NCI-H1436 (cell line): ENCODE measurements at places on chromosomes 11 and 22.

DNA sequence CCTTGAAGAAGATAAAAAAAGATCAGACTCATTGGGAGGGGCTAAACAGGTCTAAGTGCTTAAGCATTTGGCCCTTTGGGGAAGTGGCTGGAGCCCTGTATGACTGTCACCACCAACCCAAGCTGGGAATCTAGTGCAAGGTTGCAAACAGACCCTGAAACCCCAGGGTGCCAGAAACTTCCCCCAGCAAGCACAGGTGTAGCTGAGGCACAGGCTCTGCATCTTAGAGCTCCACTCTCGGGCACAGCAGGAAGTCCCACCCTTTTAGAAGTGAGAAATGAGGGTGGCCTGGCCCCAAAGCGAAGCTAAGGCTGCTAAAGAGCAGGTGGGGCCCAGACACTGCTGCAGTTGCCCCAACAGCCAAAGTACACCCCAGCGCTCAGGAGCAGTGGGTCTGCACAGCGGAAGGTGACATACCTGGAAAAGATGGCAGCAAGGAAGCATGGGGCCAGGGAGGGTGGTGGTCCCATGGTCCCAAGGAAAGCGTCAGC, 5.8 kb upstream of the KDM2A start:
- no peak for DNase-seq

DNA sequence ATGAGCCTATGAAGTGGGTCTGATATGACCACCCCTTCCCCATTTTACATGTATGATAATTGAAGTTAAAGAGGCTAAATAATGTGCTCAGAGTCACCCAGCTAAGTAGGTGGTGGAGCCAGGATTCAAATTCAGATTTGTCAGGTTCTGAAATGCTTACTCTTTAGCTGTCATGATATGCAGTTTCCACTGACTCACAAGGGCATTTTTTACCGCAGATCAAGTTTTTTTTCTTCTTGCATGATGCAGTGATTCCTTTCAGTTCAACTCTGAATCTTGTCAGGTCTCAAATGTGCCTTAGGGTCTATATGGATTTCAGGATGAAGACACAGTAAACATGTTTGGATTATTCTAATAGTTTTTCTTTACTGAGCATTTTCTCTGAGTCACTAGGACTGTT, 12.6 kb upstream of the TRIM44 start:
- DNase-seq, result no peak

DNA sequence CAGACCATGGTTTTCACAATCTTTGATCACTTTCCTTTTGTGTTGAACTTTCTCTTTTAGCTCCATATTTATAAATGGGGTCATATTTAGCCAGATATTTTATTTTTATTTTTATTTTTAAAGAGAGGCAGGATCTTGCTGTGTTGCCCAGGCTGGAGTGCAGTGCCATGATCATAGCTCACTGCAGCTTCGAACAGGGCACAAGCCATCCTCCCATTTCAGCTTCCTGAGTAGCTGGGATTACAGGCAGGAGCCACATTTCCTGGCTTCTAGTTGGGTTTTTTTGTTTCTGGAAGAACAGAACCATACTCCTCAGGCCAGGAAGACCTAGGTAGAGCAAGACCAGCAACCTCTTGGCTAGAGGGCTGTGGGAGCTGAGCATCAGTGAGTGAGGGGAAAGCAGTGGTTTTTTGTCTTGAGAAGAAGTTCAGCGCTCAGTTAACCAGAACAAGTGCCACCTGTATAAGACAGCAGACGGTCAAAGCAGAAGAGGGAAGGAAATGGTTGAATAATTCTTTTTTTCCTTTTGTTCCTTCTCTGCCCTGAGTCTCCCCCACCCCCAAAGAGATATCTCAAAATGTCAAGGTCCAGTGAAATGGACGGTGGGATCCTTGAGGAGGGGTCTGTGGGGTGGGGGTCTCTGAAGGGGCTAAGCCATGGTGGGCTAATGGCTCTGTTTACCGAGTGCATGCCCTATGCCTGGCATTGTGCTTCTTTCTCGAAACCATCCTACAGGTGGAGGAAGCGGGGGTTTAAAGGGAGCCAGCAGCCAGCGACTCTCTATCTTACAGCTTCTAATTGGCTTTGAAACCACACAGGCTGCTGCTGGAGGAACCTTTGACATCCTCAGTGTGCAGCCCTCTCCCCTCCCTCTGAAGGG, 63.0 kb downstream of the PTPRJ start:
- DNase-seq, result no peak

DNA sequence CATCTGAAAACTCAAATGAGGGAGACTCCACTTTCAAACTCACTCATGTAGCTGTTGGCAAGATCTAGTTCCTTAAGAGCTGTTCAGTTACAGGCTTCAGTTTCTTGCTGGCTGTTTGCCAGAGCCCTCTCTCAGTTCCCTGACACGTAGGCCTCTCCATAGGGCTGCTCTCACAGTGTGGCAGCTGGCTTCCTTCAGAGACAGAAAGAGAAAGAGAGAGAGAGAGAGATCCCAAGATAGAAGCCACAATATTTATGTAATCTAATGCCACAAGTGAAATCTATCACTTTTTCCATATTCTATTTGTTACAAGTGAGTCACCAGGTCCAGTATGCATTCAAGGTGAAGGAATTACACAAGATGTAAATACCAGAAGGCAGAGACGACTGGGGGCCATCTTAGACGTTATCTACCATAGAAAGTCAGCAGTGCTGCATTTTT, 168.8 kb downstream of the RCN1 start:
- DNase-seq, result no peak

DNA sequence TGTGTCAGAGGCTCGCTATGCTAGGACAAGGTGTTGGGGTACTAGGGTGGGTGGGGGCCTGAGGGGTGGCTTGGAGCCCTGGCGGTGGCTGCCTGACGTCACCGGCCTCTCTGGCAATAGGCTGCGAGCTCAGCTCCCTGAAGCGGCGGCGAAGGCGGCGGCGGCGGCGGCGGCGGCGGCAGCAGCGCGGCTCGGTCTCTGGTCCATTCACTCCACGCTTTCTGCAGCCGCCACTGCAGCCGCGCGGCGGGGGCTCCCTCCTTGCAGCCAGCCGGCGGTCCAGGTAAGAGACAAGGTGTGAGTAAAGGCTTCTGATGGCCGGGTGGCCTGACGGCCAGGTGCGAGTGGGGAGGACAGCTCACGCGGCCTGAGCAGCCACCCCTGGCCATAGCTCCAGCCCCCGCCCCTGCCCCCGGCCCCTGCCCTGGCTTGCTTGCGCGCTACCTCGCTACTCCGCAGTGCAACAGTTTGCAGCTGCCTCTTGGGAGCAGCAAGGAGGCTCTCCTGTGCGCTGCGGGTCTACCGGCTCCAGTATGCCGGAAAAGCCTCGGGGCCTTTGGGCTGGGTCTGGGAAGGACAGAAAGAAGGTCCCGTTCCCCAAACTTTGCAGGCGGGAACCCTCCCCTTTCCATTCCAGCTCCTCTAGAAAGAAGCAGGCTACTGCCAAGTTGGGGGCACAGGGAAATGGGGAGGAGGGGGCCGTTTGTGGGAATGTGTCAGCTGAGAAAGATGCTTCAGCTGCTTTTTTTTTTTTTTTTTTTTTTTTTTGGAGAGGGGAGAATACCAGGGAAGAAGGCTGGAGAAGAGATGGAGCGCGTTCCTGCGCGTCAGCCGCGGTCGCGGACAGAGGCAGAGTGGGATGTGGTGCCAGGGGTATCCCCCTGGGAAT, at the start of gene C11orf87:
TSS of gene C11orf87 (plus strand) at position 210 of the 889 bp plus-strand sequence. CDS start 1,444 bp downstream, outside the sequence.
- DNase-seq, result no peak

DNA sequence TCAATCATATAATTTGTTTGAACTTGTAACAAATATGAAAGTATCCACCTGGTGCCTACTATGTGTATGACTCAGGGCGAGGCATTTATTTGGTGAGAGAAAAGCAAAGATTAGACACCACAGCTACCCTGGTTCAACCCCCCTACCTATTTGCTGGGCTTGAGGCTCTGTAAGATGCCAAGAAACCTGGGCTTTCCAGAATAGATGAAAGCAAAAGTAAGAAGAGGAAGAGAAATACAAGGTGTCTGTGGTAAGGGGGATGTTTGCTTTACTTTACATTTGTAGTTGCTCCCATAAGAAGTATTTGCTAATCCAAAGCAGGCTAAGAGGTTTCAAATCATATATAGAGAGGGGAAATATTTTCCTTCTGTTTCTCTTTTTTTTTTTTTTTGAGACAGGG, 61.7 kb downstream of the DDI1 start:
- no peak for DNase-seq

DNA sequence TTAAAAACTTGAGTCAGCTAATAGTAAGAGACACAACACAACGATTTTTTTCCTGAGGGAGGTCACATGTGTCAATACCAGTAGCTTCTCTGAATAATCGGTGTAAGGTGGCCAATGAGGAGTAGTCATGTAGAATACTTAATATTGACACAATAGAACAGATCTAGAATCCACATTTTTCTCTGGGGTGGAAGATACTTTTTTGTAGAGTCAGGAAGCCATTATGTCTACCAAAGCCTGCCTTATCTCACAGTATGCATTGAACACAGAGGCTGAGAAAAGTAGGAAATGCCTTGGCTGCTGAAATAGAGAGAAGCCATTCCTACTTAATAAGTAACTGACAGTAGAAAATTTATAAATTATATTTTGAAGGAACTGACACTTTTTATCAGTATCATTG, 725.0 kb downstream of the METTL15 start:
- no peak for DNase-seq

GRCh38 chr11:72363112-72363511, 71.2 kb downstream of the CLPB start:
- no peak for DNase-seq

- no peak for DNase-seq
These were observed 781.6 kb downstream of the ETS1 start for GRCh38 chr11:127805771-127806170.

GRCh38 chr22:23789121-23789520, 2.4 kb downstream of the SMARCB1 start:
- peak; percentile 44 for DNase-seq

GRCh38 chr11:7604331-7604955, 68.9 kb downstream of the CYB5R2 start:
- no peak for DNase-seq

DNA sequence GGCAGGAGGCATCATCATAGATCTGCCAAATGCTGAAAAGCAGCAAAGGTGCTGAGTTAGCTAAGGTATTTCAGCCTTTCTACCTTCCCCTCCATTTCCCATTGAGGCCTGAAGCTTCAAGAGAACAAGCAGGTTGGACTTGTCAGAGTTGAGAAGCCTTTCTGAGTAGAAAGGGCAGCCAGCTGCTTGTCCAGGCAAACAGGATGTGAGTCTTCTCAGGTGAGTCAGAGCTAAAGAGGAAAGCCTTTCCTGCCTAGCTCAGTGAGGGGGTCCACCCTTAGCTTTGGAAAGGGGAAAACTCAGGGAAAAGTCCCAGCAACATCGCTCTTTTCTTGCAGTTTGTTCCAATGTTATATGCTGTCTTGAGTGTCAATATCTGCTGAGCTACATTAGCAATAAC, 13.2 kb upstream of the MPZL2 start:
- DNase-seq, result no peak

DNA sequence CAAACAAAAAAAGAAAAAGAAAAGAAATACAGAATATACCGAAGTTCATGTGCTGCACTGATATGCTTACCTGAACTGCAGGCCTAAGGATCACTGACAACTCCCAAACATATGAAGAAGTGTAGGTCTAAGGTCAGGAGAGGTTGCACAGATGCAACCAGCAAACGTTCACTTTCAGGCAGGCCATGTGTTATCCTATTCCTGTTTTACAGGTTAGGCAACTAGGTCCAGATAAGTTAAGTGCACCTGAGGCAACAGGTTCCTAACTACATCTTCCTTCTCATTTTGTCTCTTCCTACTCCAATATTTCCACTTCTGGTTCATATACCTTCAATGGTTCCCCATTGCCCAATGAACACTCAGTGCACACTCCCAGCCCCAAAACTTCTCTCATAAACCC, 15.1 kb downstream of the PI4KA start:
- DNase-seq, result no peak

GRCh38 chr11:115321605-115322289, 182.5 kb downstream of the CADM1 start:
- DNase-seq, result no peak

DNA sequence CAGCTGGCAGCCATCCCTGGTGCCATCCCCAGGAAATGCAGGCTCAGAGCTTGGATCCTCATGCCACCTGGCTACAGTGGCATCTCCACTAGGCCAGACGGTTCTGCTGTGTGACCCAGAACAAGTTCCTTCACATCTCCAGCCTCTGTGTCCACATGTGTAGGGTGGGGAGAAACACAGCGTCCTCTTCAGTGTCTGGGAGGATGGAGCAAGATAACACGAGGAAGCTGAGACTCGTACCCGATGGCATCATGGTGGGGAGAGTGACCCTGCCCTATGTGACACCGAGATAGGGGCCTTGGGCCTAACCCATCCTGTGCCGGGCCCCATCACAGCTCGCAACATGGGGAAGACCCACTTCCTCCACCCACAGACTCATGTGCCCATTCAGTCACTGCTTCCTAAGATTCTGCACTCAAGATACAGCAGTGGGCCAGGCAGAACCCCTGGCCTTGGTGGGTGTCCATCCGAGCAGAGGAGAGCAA, 78.5 kb downstream of the MORC2 start:
- no peak for DNase-seq

GRCh38 chr11:118870396-118871343, 13.0 kb upstream of the CXCR5 start:
- DNase-seq, result no peak

- DNase-seq, result no peak
These were observed 14.8 kb upstream of the UVRAG start for GRCh38 chr11:75800136-75800675.
